ENCODE measurements at places on chromosomes 16 and 17. TPM values are rescaled to one million over a fixed set of nuclear protein-coding genes. Genes with fewer than 3 reads are reported as not detected.

DNA sequence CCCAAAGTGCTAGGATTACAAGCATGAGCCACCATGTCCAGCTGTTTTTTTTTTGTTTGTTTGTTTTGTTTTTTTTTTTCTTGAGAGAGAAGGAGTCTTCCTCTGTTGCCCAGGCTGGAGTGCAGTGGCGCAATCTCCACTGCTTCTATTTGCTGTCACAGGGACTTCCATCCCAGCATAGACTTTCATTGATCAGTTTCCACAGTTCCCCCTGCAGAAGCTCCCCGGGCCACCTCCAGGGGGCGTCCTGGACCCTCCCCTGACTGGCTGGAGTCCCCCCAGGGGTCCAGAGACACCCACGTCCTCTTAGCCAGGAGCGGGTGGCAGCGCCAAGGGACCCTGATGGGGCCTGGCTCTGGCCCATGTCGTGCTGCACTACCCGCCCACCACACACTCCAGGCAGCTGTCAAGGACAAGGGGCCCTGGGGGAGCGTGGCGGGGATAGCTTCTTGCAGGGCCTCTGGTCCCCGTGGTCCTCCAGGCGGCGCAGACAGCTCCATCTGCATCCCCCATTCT lies 3.1 kb upstream of the NPW start:
- DNase-seq = no peak

DNA sequence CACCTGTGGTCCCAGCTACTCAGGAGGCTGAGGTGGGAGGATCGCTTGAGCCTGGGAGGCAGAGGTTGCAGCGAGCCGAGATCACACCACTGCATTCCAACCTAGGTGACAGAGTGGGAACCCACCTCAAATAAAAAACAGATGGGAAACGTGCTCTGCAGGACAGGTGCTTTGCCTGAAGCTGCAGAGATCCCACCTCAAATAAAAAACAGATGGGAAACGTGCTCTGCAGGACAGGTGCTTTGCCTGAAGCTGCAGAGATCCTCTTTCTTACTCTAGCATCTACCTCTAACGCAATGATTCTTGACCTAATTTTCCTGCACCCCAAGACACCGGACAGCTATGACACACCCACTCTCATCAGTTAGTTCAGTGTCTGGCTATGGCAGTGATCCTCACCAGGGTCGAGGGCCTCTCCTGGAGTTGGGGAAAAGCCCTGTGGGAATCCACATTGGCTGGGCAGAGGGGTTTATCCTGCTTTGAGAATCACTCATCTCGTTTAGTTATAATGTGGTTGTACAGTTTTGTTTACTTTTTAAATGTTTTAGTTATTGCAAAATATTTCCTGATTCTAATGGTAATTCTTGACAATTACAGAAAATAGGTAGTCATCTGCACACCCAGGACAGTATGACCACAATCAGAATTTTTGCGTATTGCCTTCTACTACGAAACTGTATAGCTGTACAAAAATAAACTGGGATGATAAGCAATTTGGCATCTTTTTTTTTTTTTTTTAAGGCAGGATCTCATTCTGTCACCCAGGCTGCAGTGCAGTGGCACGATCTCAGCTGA lies 11.4 kb downstream of the VPS53 start:
- DNase-seq = no peak

DNA sequence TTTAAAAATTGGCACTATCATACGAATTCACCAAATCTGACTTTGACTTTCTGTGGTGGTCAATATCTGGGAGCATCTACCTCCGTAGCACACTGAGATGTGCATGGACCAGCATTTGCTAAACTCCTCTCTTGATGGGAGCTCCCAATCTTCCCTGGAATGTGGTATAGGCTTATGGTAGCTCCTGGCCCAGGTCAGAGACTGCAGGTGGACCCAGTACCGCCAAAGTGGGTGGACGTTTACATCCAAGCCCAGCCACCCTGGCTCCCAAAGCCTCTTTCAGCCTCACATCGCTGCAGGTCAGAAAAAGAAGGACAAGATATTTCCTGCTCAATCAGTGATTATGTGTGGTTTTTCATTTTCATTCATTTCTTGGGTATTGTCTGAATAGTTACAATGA lies 43.1 kb upstream of the NKD1 start:
- DNase-seq = no peak

GRCh38 chr16:28497861-28498599 lies 3.6 kb downstream of the APOBR start:
- DNase-seq = no peak

DNA sequence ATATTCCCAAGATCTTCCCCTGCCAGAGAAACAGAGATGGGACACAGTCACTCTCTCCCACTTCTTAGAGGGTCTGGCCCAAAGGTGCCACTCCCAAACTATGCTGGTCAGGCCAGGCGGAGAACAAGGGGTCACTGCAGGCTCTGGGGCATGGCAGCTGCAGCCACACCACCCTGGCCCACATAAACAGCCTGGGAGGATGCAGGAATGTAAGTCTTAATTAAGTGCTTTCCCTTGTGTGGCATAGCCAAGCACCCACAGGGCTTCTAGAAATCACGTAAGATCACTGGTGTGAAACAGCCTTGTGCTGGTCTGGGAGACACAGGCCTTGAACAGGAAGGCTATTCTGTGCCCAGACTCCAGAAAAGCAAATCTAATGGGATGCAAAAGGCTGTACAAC lies 31.5 kb downstream of the ABCC12 start:
- no peak for DNase-seq

- DNase-seq = no peak
These were observed 461.0 kb upstream of the C16orf82 start for GRCh38 chr16:26605626-26606271.

DNA sequence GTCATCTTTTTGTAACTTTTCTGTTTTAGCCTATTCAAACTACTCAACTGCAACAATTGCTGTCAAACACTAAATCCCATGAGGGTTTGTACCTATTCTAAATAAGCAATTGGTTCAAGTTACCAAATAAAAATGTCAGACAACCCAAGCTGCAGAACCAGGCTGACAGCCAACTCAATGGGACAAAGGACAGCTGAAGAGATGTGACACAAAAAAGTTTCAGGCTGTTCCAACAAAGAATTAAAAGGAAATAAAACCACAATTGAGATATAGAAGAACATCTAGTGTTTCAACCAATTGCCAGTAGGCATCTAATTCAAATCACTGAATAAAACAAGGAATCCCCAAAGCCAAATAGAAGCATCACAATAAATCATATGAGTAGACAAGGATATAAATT lies 49.3 kb downstream of the GRB7 start:
- no peak for DNase-seq

DNA sequence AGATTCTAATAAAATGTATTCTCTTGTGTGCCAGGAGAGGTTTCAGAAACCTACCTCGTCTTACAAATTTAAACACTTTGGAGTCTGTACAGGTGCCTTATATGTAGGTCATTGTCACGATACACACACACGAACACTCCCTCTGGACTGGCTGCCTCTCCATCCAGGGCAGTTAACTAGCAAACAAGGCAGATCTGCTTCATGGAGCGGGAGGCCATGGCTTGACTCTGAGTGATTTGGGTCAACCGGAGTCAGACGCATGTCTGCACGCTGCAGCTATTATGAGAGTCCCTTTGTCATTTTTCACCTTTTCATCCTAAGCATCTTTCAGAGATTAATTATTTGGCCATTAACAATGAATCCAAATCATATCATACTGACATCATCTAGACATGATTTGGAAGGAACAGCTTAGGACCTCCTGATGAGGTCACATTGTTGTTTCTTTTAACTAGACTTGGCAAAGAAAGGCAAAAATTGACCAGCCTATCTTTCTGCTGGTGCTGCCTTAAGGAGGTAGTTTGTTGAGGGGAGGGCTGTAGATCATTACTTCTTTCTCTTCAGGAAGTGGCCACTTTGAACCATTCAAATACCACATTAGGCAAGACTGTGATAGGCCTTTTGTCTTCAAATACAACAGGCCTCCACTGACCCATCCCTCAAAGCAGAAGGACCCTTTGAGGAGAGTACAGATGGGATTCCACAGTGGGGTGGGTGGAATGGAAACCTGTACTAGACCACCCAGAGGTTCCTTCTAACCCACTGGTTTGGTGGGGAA lies 58.9 kb downstream of the HLF start:
- DNase-seq = no peak

DNA sequence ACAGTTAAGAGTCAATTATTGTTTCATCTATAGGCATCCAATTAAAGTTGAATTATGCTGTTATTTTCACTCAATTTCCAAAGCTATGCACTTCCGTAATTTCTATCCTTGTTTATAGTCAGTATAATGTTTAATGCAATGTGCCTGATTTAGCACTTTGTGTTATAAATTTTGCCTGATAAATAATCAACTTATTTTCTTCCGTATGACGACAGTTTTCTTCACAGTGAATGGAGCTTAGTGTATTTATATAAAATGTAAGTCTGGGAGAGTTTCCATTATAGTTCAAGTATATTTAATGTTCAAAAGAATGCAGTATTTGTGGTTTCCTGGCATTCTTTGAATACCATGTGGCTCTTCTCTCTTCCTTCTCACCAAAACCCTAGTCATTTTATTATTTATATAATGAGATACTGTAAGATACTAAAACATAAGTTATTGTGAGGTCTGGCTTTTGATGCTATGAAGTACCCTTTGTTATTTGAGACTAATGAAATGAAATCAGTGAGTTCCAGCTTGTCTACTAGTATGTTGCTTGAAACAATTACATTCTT lies 240.6 kb downstream of the PRKCA start:
- DNase-seq = no peak

GRCh38 chr16:46586011-46586577 lies 35.1 kb downstream of the SHCBP1 start:
- no peak for DNase-seq

GRCh38 chr17:1592751-1593629 lies 30.4 kb upstream of the PITPNA start:
- DNase-seq = no peak

GRCh38 chr16:88449267-88449561 lies 3.9 kb upstream of the ZFPM1 start:
- DNase-seq = no peak

DNA sequence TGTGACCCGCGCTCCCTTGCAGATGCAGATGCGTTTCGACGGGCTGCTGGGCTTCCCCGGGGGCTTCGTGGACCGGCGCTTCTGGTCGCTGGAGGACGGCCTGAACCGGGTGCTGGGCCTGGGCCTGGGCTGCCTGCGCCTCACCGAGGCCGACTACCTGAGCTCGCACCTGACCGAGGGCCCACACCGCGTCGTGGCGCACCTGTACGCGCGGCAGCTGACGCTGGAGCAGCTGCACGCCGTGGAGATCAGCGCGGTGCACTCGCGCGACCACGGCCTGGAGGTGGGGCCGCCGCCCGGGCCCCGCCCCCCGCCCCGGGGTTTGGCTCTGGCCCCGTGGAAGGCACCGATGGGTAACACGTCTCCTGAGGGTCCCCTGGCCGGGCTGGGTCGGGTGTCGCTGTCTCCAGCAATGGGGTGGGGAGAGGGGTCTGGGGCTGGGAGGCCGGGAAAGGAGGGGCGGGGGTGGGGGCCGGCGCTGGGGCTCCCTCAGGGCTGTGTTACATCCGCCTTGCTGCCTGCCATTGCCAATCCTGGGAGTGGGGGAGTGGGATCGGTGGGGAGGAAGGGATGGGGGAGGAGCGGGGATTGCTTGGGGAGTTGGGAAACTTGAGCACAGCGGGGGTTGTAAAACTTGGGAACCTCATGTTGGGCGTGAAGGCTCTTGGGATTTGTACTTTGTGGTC lies 737 bp downstream of the NUDT16L1 start:
- no peak for DNase-seq

DNA sequence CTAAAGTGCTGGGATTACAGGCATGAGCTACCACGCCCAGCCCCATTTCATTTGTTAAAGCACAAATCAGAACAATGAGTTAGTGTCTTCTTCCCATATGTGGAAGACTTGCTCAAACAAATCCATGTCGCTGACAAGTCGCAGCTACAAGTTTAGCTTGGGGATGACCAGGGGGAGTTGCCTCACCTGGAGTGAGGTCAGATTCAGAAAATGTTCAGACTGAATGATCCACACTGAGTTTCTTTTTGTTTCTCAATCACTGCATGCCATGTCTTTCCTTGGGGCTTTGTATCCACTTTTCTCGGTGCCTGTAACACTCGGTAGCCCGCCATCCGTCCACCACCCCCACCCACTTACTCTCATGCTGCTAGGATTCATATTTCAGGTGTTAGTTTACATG lies 437.3 kb upstream of the DYNLRB2 start:
- no peak for DNase-seq

- no peak for DNase-seq
These were observed 5.9 kb downstream of the RANBP10 start for GRCh38 chr16:67800338-67800926.

DNA sequence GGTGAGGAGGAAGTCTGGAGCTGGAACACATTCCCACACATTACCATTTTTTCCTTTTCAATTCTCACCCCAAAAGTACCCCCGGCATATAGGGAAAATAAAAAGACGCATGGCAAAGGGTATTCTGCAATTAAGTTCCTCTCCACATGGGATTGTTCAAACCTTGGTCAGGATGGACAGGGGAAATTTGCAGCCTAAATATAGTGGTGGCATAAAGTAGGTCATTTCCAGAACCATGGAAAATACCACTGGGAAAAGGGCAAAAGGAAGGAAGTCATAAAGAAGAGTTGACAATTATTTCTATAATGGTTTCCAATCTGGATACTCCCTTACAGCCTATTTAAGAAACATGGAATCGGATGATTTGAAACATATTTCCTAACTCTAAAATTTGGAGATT lies 135.8 kb downstream of the STX8 start:
- no peak for DNase-seq

DNA sequence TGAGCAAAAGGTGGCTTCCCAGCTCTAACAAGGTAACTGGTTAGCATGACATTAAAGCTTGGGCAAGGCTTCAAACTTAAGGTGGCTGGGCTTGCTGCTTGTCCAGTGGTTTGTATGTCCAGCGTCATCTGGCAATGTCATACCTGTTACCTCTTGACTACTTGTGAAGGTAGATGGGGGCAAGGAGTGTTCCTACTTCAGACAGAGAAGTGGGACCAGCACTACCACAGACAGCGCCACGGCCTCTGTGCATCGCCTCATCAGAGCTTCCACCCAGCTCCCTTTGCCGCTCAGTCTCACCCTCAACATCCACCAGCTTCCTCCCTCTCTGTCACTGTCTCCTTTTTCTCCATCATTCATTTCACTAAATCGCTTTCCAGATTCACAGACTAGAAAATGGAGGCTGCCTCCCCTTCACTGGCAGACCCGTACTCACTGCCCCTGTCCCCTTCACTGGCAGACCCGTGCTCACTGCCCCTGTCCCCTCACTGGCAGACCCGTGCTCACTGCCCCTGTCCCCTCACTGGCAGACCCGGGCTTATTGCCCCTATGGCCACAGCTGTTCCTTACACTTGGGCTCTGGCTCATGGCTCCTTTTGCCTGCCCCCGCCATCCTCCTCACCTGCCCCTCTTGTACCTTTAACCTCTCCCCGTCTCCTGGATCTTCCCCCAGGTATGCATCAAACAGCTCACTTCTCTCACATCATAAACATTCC lies 14.8 kb downstream of the CYB5D2 start:
- DNase-seq = no peak

GRCh38 chr16:66741950-66742808 lies 9.2 kb downstream of the DYNC1LI2 start:
- no peak for DNase-seq

IKZF3 gene
- total RNA-seq = 2.6 TPM

SPATA32 gene
- total RNA-seq = not detected

IL4R gene
- 62.8 TPM for total RNA-seq

SPNS2 gene
- 31.6 TPM for total RNA-seq

FAM171A2 gene
- 3.7 TPM for total RNA-seq

TEKT3 gene
- 3.5 TPM for total RNA-seq

ACSM2B gene
- not detected for total RNA-seq

BCO1 gene
- total RNA-seq = not detected

SP6 gene
- 0.62 TPM for total RNA-seq

ALOX15 gene
- total RNA-seq = 0.45 TPM

CEMP1 gene
- not detected for total RNA-seq

TMEM256 gene
- total RNA-seq = 75.0 TPM

PTGES3L gene
- total RNA-seq = 0.40 TPM
